RCC 7860 (cell line): ENCODE measurements at places on chromosomes 12 and 14.
A peak's percentile ranks its signal among the peaks of the same experiment; 100 is the strongest.

GRCh38 chr14:99272632-99272898 lies 568 bp upstream of the BCL11B start:
- DNase-seq = no peak

DNA sequence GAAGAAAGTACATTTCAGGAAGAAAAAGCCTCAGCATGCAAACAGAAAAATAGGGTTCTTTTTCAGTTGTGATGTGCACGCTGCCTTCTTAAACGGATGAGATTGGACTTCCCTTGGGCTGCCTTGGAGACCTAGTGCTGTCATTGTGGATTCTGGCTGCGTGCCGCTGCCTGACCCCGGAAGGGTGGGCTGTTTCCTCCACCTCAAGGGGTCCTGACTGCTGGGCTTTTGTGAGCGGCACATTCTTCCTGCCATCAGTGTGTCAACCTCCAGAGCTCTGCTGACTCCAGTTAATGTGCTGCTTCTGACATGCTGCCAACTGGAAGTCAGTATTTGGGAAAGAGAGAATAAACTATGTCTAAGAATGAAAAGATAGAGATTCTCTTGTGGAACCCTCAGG lies 25.1 kb downstream of the CCNK start:
- no peak for DNase-seq

DNA sequence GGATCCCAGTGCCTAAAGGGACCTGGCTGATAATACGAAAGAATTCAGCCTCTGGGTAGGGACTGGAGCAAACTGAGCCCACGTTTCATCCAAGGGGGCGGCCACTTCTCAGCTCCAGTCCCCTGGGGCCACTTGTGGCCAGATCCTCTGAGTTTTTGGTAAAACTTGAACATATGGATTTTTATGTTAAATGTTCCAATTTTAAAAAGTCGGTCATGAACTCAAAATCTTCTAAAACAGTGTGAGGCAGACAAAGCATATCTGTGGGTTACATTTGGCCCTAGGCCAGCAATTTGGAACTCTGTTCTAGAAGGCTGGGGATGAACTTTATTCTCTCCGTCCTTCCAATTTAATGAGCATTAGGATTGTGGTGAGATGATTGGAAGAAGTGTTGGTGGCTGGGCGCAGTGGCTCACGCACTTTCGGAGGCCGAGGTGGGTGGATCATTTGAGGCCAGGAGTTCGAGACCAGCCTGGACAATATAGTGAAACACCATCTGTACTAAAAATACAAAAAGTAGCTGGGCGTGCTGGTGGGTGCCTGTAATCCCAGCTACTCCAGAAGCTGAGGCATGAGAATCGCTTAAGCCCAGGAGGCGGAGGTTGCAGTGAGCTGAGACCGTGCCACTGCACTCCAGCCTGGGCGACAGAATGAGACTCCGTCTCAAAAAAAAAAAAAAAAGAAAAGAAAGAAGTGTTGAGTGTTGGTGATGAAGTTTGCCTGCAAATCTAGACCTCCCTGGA lies 3.0 kb upstream of the PPP1CC start:
- DNase-seq = no peak

GRCh38 chr14:92247341-92247740 lies 75.6 kb upstream of the SLC24A4 start:
- no peak for DNase-seq

- no peak for DNase-seq
Measured at GRCh38 chr12:106086696-106087095, 52.1 kb downstream of the NUAK1 start.

DNA sequence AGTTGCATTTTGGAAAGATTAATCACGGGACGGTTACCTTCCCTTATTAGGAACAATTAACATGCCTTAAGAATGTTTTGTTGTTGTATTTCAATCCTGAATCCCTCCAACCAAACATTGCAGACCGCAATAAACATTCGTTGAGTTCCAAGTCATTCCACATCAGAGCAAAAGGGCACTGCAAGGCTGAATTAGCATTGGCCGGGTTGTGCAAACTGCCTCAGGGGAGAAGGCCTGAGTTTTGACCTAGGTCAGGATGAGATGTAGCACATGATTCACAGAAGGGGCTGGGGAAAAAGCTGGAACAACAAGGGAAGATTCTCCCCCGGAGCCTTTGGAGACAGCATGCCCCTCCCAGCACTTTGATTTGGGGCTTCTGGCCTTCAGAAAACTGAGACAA lies 82.1 kb upstream of the BDKRB2 start:
- no peak for DNase-seq

GRCh38 chr14:90593254-90594040 lies 196.6 kb downstream of the CALM1 start:
- DNase-seq = no peak

GRCh38 chr12:3990501-3991280 lies 117.5 kb upstream of the PARP11 start:
- no peak for DNase-seq

GRCh38 chr14:22411398-22412055 lies 177.5 kb downstream of the DAD1 start:
- DNase-seq = no peak

DNA sequence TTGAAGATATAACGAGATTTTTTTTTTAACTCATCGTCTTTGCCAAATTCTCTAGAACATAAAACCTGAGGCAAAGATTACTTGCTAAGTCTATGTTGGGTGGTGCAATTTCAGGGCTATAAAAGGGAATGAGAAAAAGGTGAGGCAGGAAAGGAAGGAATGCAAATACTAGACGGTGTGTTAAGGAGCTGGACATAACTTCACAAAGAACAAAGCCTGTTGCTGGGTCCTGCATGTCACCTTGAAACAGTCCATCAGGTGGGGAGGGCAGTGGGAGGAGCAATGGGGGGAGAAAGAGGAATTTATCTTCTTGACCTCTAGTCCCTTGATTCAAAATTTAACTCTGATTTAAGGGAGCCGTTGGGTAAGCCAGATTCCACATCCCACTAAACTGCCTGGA lies 16.1 kb upstream of the DUSP6 start:
- no peak for DNase-seq

GRCh38 chr12:2387103-2387834 lies 334.5 kb downstream of the CACNA1C start:
- DNase-seq = peak; percentile 47

DNA sequence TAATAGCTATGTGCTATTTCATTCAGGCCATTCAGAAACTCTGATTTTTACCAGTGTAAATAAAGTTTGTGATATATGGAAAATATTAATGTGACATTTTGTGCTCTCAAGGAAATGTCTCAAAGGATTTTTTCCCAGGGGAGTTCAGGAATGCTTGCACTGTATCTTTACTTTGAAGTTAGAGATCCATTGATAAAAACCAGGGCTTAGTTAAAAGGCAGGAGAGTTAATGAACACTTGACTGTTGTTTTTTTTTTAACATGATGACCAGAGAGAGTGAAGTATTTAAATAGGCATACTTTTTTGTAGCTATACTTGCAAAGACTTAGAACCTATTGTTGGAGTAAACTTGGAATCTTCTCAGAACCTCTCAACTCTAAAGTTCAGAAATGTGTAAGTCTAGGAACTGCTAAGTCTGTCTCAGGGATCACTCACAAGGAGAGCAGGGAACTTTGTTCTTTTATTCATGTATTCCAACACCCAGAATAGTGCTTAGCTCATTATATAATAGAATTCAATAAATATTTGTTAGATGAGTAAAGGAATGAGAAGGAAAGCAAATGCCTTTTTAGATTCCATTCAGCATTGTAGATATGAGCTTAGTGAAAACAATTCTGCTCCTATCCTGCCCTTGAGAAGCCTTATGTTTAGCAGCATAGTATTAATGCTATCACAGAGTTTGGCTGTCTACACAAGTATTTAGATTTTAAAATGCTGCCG lies 117.5 kb downstream of the DAAM1 start:
- no peak for DNase-seq

GRCh38 chr12:68750506-68750905 lies 4.5 kb downstream of the SLC35E3 start:
- DNase-seq = no peak

DNA sequence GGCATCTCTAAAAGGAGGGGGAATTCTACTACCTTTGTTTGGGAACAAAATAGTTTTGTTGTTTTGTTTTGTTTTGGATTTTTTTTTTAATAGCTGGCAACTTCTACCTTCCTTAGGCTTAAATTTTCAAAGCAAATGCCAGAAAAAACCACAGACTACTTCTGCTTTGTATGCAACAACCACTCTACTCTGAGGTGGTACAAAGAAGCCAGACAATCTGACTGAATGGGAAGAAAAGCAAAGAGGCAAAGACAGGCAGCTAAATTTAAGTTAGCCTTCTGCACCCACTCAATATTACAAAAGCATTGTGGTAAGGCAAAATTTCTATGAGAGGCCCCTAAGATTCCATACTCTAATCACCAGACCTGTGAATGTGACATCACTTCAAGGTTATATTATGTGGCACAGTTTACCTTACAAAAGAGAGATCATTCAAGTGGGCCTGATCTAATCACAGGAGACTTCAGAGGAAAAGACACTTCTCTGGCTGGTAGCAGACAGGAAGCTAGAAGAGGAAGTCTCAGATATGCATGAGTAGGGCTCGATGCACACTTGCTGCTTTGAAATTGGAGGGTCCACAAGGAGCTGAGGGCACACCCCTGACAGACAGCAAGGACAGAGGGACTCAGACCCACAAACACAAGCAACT lies 566.6 kb downstream of the RPS29 start:
- DNase-seq = no peak

GRCh38 chr12:107400686-107401447 lies 284.7 kb upstream of the PWP1 start:
- DNase-seq = peak; percentile 53

GRCh38 chr14:73599499-73599898 lies 7.8 kb downstream of the ACOT4 start:
- DNase-seq = no peak

- DNase-seq = peak; percentile 47
Measured at GRCh38 chr12:15728118-15728598, 61.0 kb downstream of the EPS8 start.

- no peak for DNase-seq
Measured at GRCh38 chr14:104295681-104296387, 157.4 kb downstream of the KIF26A start.

DNA sequence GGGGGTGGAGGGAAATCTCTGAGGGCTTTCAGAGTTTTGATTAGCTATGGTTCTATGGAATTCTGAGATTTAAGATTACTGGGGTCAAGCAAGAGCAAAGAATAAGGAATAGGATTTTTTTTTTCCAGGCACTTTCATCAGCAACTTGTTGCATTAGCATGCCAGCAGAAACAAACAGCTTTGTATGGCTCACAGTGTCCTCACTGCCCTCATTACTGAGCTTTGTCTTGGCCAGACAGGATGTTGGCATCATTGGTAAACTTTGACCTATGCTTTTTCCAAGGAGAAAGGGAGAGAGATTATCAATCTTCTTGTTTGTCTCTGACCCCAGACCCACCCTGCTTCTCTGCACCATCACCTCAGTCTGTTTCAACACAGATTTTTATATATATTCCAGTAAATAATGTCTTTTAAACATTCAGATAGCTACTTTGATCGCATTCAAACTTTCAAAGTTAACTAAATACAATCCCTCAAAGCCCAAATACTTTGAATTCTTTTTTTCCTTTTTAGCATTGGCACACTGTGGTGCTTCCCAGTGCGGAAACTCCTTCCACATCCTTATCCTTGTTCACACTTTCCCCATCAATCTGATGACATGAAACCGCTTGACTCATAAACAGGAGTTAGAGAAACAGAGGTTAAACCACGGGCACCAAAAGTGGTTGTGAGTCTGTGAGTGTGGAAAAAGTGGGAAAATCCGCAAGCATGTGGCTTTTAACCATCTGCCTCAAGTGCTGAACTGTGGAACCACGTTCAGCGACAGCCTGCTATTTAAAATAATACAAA lies 282.2 kb upstream of the FAR2 start:
- no peak for DNase-seq

- no peak for DNase-seq
Measured at GRCh38 chr12:39804898-39805297, 185.3 kb upstream of the ABCD2 start.

DNA sequence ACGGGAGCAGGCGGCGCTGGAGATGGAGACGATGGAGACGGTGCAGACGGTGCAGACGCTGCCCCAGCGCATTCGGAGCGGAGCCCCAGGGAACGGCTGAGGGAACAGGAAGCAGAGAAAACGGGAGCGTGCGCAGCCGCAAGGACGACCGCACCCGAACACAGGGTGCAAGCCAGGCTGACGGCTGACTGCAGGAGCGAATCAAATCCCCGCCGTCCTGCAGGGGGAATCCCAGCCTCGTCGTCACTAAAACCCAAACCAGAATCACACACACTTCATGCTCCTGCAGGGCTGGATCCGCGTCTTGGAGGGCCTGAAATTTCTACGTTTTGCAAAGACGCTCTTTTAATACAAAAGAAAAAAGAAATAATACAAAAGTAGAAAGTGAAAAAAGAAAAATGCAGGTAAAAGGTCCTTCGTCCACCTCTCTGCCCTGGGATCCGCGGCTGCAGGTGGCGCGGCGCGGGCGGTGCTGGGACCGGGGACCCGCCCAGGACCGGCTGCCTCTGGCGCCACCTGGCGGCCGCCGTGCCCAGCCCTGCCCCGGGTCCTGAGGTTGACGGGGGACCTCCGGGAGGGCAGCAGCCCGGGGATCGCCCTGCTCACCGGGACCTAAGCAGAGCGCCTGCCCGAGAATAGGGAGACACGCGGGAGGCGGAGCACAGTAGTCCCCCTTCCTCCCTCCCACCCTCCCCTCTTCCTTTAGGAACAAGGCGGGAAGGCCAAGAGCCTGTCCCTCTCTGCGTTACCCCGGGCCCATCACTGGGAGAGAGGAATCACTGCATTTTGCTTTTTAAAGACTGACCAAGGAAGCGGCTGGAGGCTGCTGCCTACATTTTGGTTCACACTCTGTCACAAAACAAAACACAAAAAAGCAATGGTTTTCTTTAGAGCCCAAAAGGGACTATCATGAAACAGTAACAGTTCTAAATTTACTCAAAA lies 20.1 kb downstream of the STX2 start:
- no peak for DNase-seq

GRCh38 chr14:81120501-81120900 lies 100.3 kb downstream of the GTF2A1 start:
- DNase-seq = no peak

DNA sequence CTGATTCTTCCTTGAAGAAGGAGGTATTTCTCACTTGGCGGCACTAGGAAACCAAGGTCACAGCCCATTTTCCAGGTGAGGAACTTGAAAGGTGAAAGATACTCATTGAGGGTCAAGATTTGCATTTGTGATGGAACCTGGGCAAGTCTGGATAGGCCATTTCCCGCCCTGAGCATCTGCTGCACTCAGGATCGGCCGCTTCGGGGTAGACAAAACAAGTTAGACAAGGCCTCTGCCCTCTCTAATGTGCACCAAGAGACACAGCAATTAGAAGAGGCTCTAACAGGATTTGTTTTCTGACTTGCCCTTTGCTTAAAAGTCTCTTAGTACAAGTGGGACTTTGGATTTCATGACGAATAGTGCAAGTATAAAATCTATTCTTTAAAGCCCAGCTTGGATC lies 167.2 kb downstream of the KTN1 start:
- no peak for DNase-seq

GRCh38 chr12:90621927-90622326 lies 333.0 kb downstream of the CCER1 start:
- no peak for DNase-seq

- DNase-seq = peak; percentile 87
Measured at GRCh38 chr14:32006263-32007110, 70.6 kb upstream of the ARHGAP5 start.

GRCh38 chr14:50666772-50667683 lies 1.1 kb downstream of the SAV1 start:
- peak; percentile 41 for DNase-seq
